ENCODE measurements at places on chromosomes 12 and 14.

- DNase-seq, result no peak
Measured at GRCh38 chr12:52461693-52462092, 9.7 kb upstream of the KRT6B start.

DNA sequence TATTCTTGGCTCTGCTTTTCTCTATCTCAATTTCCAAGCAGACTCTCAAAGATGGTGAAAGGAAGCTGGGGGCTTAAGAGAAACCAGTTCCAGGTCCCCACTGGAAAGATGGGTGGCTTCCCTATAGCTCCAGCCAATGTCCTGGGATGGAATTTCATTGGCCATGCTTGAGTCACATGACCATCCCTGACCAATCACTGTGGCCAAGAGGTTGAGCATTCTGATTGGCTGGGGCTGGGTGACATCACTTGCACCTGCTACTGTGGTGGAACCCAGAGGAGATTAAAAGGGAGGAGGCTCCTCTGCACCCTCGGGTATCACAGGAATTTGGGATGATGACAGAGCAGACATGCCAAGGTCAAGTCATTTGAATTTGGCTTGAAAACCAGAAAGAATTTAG is 436.5 kb downstream of the TMEM132D start:
- DNase-seq, result no peak

- no peak for DNase-seq
Measured at GRCh38 chr12:24418157-24418556, 468.7 kb upstream of the SOX5 start.

GRCh38 chr12:12503384-12504078 is 59.1 kb downstream of the DUSP16 start:
- no peak for DNase-seq

DNA sequence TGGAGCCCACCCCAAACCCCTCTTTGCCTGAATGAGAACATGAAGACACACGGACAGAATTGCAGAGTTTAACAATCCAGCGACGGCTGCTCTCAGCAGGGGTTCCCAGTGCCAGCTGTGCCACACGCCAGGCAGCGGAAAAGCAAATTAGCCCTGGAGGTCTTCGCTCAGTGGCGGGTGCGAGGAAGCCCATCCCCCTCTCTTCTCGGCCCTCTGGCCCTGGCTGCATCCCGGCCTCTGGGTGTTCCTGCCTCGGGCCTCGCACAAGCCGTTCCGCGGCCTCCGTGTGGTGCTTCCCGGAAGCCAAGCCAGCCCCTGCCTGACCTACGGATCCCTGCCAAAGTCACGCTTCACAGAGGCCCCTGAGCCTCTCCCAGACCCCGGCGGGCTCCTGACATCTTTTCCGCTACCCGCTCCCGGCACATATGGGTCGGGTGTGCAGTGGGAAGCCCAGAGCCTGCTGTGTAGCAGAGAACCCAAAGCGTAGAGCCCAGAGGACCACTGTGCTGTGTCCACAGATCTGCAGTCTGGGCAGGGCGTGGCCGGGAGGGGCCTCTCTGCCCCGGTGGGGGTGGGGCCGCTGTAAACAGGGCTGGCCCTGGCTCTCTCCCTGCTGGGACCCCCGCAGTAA is 70.7 kb upstream of the GALNT9 start:
- no peak for DNase-seq

GRCh38 chr14:24943024-24943423 is 106.9 kb downstream of the STXBP6 start:
- DNase-seq, result no peak

- DNase-seq, result no peak
Measured at GRCh38 chr12:14960548-14961465, 594 bp downstream of the ARHGDIB start.

GRCh38 chr12:59708484-59708883 is 112.7 kb downstream of the SLC16A7 start:
- DNase-seq, result no peak

- DNase-seq, result no peak
Measured at GRCh38 chr14:96461950-96462798, 40.0 kb upstream of the PAPOLA start.

DNA sequence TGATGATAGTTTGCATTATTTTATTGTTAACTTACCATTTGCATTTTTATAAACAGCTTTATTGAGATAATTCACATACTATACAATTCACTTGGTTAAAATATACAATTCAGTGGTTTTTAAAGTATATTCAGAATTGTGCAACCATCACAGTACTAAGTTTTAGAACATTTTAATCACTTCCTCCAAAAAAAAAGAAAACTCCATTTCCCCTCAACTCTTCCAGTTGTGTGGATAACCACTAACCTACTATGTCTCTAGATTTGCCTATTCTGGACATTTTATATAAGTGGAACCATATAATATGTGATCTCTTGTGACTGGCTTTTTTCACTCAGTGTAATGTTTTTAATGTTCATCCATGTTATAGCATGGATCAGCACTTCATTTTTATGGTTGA is 41.3 kb downstream of the WNK1 start:
- no peak for DNase-seq

DNA sequence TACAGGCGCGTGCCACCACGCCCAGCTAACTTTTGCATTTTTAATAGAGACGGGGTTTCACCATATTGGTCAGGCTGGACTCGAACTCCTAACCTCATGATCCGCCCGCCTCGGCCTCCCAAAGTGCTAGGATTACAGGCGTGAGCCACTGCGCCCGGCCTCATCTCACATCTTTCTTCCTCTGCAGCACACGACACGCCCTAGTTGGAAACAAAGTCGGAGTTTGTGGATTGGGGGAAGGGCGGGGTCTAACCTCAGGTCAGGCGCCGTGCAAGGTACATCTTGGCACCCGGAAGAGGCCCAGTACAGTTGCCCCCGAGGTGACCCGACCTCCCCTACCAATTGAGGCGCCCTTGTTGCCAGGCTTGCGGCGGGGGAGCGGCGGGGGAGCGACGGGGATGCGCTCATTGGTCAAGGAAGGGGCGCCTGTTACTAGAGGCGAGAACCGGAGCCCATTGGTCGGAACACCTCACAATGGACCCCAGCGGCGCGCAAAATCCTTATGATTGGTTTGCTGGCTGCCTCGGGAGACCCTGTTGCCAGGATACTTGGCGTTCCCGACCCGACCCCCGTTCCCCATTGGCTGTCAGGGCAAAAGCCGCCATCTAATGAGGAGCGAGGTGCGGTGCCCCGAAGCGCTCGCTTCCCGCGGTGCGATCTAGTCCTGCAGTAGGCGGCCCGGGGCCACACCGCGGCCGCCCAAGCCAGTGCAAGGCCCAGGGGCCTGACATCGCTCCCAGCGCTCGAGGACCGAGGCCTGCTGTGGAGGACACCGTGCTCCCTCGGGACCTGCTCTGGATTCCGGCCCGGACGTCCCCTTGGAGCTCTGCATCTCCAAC is at the start of gene REC8:
Gene REC8 (plus strand): TSS at position 659 of the 839 bp plus-strand sequence. CDS start 473 bp downstream, outside the sequence.
- DNase-seq, result peak; percentile 6

- peak; percentile 73 for DNase-seq
Measured at GRCh38 chr14:41606532-41607303, at the start of gene LRFN5. TSS of gene LRFN5 (plus strand) at chr14:41606876.

Data from NCI-H446 treated with DMSO at 0.1 percent for 48 hours (cell line).